ENCODE measurements at places on chromosomes 16 and 17.

- no peak for DNase-seq
Measured at GRCh38 chr17:13134076-13134475, 116.2 kb upstream of the ELAC2 start.

DNA sequence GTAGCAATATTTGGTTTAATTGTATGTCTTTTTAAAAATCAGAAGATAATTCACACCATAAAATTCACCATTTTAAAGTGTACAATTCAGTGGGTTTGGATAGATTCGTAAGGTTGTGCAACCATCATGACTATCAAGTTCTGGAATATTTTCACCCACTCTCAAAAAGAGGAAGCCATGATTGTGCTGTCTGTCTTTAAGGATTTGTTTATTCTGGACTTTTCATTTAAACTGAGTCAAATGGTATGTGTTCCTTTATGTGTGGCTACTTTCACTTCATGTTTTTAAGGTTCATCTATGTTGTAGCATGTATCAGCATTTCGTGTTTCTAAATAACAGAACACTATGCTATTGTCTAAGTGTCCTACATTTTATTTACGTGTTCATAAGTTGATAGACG, 68.1 kb upstream of the CPHXL start:
- DNase-seq, result no peak

DNA sequence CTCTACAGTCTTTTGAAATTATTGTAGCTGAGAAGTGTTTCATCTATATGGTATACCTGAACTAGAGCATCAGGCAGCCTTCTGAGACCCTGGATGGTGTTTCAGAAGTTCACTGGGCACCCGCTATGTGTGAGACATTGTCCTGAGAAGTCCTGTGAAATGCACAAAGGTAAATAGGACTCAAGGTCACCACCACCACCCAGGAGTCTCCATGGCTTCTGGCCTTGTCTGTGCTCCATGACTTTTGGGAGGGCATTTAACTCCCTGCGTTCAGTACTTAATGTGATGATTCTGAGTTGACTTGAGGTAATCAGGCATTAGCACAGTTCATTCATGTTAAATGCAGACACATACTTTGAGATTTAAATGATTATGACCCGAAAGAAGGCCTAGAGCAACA, 1.1 kb downstream of the MLYCD start:
- no peak for DNase-seq

GRCh38 chr17:32588982-32589381, 102.2 kb downstream of the CDK5R1 start:
- no peak for DNase-seq

DNA sequence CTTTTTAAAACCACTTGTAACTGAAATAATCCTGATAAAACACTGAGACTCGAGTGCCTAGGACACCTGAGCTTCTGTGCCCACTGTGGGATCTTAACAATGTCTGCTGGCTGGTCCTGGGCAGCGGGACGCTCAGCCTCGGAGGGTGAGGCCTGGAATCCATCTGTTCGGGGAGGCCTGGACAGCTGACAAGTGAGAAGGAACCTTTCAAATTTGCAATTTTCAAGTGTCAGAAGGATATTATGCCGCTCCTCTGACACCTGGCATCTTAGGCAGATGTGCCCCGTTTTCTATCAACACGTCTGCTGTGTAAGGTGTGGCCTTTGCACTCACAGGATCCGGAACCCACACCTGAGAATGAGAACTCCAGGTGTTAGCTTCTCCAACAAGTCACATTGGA, 33.1 kb upstream of the C16orf78 start:
- DNase-seq, result no peak

GRCh38 chr17:72922219-72922618, 170.3 kb downstream of the SLC39A11 start:
- no peak for DNase-seq

- no peak for DNase-seq
Measured at GRCh38 chr17:56870081-56870651, 36.2 kb downstream of the DGKE start.

DNA sequence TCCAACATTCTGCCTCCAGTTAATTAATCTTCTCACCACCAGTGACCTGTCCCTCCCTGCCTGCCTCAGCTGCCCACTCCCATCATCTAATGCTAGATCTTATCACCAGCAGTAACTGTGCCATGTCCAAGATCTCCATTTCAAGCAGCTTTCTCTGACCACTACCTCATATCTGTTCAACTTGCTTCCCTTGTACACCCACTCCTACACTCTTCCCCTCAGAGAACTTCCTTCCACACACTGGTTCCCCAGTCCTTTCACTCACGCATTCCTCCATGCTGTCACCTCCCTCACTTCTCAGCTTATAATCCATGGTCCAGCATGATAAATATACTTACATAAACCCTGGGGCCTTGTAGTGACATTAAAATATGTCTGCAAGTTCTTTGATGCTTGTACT, 31.8 kb upstream of the DYNLL2 start:
- DNase-seq, result no peak

DNA sequence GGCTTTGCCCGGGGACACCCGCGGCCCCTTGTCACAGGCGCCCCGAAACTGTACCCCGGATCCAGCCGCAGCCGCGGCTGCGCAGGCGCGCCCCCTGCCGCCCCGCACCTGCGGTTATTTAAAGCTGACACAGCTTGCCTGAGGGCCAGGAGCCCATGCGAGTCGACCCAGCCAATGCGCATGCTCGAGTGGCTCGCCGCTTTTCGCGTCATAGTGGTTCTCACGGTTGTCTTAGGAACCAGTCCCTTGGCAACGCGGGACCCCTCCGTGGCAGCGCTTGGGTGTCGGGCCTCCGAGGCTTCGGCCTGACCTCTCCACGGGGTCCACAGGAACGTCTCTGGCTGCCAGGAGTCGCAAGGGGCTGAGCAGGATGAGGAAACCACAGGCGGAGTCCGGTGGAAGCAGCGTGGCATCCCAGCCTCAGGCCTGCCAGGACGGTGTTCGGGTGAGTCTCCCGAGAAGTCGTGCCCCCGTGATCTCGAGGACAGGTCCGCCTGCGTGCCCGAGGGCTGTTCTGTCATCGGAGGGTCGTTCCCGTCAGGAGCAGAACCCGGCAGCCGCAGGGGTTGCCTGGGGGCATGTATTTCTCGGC, 716.9 kb downstream of the KCNJ18 start:
- DNase-seq, result no peak

GRCh38 chr16:57801809-57802340, 416 bp downstream of the KIFC3 start:
- no peak for DNase-seq

GRCh38 chr17:41680426-41681040, 8.2 kb upstream of the EIF1 start:
- DNase-seq, result no peak

DNA sequence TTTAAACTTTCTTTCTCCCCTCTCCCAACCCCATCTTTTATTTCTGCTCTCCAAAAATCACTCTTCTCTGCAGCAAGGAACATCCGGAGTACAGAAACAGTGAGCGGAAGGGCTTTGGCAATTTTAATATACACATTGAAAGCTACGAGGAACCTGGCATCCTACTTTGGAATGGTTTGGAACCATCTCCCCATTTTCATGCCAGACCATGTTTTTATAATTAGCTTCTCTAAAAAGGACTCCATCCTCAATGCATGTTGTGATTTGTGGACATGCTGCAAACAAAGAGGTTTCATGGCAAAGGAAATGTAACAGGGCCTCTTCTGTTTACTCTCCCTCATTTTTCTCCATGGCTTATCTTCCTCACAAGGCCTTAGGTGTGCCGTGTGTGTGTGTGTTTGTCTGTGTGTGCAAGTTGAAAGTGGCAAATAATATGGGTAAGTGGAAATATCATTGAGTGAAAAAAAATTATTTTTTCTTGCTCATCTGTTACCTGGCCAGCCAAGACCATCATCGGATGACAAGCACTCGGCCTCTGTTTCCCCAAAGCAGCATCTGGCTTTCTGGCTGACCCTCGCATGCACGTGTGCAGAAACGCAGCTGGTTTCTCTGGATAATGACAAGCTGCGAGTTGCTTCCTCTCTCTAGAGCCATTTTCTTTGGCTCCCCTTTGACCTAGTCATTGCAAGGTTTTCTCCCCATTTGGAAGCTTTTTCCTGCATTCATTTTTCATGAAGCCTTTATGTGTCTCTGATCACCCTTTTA, 585.0 kb downstream of the TMEM114 start:
- no peak for DNase-seq

GRCh38 chr17:44038604-44039011, 23.8 kb upstream of the TMEM101 start:
- DNase-seq, result no peak

GRCh38 chr16:3113765-3114479, 1.5 kb downstream of the ZNF205 start:
- DNase-seq, result no peak

GRCh38 chr17:43018008-43018853, 4.0 kb downstream of the VAT1 start:
- peak; percentile 55 for DNase-seq

DNA sequence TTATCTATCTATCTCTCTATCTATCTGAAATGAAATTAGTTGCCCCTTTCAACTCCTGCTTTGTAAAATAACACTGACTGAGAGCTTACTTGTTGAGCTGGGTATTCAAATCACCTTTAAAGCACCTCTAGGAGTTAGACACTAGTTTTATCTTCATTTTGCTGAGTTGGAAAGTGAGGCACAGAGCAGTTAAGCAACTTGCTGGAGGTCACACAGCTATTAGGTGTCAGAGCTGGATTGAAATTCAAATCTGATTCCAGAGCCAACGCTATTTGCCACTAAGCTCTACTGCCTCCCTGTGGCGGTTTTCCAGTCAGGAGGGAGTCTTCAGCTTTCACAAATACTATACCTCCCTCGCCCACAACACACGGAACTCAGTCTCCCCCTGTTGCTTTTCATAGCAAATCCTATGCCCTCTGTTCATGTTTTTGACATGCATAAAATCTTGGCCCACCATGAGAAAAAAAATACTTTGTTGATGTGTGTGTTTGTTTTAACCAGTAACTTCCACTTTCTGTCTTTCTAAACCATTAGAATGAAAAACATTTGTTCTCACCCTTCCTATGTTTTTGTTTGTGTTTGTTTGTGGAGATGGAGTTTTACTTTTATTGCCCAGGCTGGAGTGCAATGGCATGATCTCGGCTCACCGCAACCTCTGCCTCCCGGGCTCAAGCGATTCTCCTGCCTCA, 74.8 kb upstream of the SMURF2 start:
- peak; percentile 69 for DNase-seq

GRCh38 chr17:38663125-38663751, 11.5 kb downstream of the EPOP start:
- peak; percentile 72 for DNase-seq

DNA sequence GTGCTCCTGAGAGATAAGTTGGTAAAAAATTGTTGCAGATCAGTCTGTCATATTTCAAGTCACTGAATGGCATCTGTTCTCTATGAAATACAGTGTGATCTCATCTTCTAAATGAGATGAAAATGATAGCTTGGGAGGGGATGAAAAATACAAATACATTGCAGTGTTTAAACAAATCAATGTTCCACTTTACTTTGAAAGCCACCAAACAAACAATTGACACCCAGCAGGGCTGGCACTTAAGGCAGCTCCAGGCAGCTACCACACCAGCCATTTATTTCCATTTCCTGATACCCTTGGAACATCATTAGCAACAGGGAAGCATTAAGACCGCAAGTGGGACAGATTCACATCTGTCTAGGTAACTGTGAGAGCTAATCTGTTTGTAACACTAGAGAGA, 827.6 kb upstream of the KIF2B start:
- DNase-seq, result no peak

DNA sequence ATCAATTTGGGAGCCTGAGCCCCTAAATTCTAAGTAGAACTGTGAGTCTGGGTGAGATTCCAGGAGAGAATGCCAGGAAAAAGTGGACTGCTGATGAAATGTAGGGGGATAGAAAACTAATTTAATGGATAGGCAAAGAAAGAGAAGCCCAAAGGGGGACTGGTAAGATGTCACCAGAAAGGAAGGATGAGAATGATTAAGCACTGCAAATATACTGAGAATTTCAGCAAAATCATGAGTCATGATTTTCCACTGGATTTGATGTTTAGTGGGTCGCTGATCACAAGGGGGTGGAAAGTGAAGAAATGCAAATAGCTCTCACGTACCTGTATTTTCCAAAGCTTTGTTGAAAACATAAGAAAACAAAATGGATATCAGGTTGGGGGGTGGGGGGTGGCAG, 201.8 kb downstream of the SLC39A11 start:
- DNase-seq, result no peak

DNA sequence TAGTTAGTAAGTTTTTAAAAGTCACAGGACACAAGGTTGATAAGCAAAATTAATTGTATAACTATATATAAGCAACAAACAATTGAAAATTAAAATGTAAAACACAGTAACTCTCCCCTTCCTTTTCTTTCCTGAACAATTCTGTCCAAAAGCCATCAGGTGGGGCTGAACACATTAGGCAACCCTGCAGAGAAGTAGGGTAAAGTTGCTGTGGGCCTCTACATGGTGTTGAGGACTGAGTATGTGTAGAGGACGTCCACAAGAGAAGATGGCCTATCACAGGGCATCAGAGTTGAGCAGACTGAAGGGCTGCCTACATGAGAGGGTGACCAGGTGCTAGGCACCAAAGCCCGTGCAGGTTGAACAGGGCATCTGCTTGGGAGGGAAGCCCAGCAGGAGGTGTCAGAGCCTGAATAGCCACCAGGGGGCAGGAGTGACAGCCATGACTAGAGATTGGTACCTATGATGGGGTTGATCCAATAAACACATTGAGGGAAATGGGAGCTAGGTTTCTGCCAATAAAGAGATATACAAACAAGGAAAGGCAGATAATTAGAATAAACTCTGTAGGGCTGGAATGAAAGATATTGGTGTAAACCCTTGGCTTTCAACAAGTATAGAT, 415.1 kb downstream of the NPIPA8 start:
- DNase-seq, result peak; percentile 39

GRCh38 chr17:41308918-41309359, at the start of gene KRTAP16-1:
KRTAP16-1 (minus strand) TSS chr17:41309309; CDS start chr17:41309253, 56 bp downstream.
- no peak for DNase-seq

All from HL-60 (cell line).